ENCODE measurements at places on chromosomes 3 and 15. TPM values are rescaled to one million over a fixed set of nuclear protein-coding genes. Genes with fewer than 3 reads are reported as not detected.

Gene SLC6A11
- 34.0 TPM for total RNA-seq

Gene ZPLD1
- not detected for total RNA-seq

Gene CASR
- total RNA-seq, result not detected

Gene ITIH4
- total RNA-seq, result not detected

Gene TRPM1
- total RNA-seq, result not detected

Gene C2CD4A
- total RNA-seq, result 0.11 TPM

Gene TMEM40
- 10.4 TPM for total RNA-seq

Gene STRIT1
- not detected for total RNA-seq

Gene KCNMB3
- total RNA-seq, result 2.3 TPM

Gene FAM107A
- 0.29 TPM for total RNA-seq

Gene ENTPD3
- 7.1 TPM for total RNA-seq

Gene PLA2G4E
- not detected for total RNA-seq

Gene ST6GAL1
- total RNA-seq, result 9.4 TPM

Gene KBTBD12
- total RNA-seq, result not detected

Gene PCOLCE2
- 17.3 TPM for total RNA-seq

Gene ROBO1
- 35.5 TPM for total RNA-seq

Gene GREM1
- total RNA-seq, result 1.6 TPM

Gene GHSR
- total RNA-seq, result not detected

Gene ACOX2
- total RNA-seq, result 10.8 TPM

Gene ANKRD34C
- total RNA-seq, result not detected

Gene CCDC12
- total RNA-seq, result 44.2 TPM

Gene OSTN
- 0.35 TPM for total RNA-seq

Gene SLC22A13
- total RNA-seq, result 0.73 TPM
